ENCODE measurements at places on chromosomes 16 and 17. TPM values are rescaled to one million over a fixed set of nuclear protein-coding genes. Genes with fewer than 3 reads are reported as not detected.

The KRTAP2-1 gene
- total RNA-seq = not detected

DNA sequence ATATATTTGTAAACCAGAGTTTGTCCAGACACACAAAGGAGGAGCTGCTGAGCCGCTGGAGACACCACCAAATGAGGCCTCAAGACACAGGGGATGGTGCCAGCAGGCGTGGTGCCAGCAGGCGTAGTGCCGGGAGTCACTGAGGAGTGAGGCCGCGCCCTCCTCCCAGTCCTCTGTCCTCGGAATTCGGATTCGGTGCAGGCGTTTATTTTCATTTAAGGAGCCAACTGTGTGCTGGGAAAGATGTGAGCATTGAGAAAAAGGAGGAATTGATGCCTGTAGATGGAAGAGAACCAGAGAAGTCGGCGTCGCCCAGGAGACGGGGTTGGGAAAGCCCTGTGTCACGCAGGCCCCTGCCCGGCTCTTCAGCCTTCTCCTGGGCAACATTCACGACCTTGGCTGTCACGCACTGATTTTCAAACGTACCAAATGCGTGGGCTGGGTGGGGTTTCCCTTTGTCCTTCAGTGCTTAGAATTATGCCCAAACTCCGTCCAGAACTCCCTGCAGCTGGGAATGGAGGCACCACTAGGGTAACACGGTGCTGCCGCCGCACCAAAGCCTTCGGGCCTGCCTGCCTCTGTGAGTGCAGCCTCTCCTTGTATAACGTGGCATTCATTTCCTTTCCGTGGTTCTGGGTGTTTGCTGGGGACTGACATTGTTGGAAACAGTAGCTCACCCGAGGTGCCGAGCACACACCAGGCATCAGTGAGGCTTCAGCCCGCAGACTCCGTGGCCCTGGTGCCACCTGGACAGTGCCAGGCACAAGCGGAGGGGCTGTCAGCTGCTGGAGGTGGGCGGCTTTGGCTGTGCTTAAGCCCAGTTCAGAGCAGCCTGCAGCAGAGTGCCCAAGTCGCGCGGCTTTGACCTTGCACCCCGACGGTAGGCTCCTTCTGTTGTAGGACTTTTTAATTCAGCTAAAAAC, 49.0 kb upstream of the CHMP6 start:
- no peak for DNase-seq

The RNF222 gene
- total RNA-seq = not detected

GRCh38 chr16:84607694-84608093, 10.2 kb downstream of the COTL1 start:
- DNase-seq = no peak

DNA sequence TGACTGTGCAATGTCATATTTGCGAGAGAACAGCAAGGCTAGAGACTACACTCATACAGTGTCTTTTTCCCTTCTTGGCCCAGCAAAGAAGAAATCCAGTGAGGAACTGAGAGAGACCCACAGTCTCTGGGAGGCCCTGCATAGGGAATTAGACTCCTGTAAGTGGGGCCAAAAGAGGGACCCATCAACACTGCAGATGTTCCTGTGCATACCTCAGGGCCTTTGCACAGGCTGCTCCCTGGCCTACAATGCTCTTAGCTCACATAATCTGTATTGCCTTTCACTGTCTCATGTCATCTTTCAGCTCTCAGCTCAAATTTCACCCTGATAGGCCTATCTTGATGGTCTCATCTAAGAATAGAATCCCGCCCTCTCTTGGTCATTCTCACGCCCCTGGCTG, 9.2 kb downstream of the SYCE1L start:
- DNase-seq = no peak

GRCh38 chr17:57113011-57113410, 28.0 kb downstream of the AKAP1 start:
- DNase-seq = no peak

The HS3ST3A1 gene
- total RNA-seq = 1.8 TPM

DNA sequence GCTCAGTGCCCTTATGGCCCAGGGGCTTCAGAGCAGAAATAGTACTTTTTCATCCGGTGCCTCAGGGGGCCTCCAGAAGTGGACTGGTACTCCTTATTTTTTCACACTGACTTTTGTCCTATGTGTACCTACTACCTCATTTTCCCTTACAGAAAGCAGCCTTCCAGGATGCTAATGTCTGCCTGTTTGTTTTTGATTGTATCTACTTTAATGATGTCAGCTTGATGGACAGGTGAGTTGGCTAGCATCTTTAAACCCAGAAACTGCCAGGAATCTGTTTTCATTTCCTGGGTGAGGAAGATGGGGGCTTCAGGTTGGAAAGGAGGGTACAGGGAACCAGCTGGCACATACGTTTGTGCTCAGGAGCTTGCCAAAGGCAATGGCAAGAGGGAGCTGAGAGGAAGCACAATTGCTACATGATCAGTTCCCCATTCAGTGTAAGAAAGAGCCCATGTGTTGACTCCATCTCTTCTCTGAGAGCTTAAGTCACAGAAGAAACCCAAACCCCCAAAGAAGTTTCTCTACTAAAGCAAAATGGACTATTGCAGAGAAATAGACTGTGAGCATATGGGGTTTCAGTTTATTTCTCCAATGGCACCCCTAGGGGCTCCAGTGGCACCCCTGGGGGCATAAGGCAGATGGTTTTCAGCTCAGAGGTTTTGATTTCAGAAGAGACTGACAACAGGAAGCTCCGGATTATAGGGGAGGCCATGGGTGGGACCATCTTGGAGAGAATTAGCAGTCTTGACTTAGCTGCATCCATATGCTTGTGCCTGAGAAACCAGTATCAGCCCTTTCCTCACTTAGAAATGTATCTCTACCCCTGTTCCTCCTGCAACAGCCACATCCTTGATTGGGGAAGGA, 16.3 kb downstream of the LIG3 start:
- no peak for DNase-seq

DNA sequence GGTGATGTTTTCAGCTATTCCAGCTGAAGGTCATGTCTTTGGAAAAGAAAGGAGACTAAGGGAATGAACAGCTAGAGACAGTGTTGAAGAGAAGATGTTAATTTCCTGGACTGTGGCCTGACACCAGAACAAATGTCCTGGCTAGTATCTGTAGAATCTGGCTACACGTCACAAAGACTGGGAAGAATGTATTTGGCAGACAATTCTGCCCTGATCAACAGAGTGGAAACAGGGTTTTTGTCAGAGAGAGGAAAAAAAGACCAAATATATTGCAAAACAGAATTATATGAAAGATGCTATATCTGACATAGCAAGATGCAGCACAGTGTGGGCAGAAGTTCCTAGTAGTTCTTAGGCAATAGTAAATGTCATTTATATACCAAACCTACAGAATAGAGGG, 17.0 kb upstream of the ANKFN1 start:
- no peak for DNase-seq

- DNase-seq = no peak
Observed at GRCh38 chr16:88893127-88893968, 26.9 kb upstream of the PABPN1L start.
